ENCODE measurements at places on chromosomes 4 and X.

DNA sequence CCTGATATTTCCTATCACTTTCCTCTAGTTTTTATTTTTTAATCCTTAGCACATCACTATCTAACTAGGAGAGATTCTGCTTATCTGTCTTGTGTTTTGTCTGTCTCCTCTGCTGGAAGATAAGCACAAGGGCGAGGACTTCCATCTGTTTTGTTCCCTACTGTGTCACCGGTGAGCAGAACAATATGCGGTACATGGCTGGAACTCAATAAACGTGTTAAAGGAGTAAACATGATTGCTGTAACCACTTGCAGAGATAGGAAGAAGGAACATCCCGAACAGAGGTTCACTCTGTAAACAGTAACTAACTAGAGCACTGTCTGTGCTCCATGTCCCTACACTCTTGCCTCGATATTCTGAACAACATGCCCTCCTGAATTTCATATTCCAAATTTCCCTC, 5.2 kb downstream of the HS3ST1 start:
- DNase-seq: no peak

- no peak for DNase-seq
Observed at GRCh38 chr4:10245751-10246150, 129.2 kb upstream of the WDR1 start.

DNA sequence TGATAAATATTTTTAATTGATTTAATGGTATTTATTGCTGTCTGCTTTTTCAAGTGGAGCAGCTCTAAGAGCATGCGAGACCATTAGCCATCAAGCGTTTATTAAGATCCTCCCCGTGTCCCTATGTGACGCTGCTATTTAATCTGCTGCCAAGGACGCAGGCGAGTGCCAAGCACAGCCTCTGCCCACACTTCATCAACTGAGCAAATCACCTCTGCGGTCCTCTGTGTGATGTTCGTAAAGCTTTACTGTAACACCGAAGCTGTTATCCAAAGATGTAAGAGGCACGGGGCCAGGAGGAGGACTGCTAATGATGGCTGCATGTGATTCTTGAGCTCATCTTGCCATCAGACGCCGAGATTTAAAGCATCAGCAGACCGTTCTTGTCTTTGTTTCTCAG, 79.5 kb downstream of the STOX2 start:
- no peak for DNase-seq

GRCh38 chr4:11626066-11626465, 197.4 kb upstream of the HS3ST1 start:
- no peak for DNase-seq

DNA sequence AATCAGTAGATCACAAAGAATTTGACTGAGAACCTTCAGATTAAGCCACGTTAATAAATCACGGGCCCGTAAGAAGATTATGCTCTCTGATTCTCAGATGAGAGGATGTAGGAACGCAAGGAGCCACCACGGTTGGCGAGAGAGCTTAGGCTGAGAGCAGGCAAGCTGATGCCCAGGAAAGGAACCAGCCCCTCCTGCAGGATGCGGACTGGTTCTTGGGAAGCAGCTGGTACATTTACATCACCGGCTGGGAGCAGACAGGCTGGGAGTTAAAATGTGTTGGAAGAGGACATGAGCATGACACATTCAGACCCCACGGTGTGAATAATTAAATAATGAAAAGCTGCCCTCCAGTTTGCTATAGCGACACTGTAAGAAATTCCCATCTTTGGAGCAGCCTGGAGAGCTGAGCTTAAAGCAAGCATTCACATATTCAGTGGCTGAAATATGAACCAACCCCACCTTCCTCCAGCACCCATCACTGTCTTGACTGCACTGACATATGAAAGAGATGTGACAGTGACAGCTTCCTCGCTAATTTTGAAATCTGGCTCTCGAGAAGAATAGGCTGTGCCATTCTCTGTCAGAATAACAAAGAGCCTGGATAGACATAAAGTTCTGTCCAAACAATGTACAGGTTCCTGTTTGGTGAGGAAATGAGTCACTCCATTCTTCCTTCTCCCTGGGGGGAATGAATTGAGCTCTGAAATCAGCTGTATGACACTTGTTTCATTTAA, 33.1 kb downstream of the LNX1 start:
- no peak for DNase-seq
